Aorta (tissue), 5 donors: ENCODE measurements at places on chromosomes 11 and 22. TPM values are rescaled to one million over a fixed set of nuclear protein-coding genes. Genes with fewer than 3 reads are reported as not detected.

DNA sequence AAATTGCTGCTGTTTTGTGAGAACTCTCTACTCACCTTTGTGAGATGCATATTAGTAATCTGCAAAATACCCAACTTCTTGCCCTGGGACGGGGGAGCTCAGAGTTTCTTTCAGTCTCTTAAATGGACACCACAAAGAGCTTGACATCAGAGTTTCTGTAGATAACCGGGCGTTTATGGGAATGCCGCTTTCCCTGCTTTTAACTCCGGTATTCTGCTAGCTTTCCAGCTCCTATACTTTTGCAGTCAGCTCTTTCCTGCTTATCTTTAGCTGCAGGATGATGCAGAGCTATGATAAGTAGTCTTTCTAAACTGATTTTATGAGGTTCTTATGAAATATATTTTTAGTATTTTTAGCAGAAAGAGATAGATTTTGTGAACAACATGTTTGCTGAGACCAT, 154.6 kb upstream of the SORL1-AS1 start:
- no peak for DNase-seq

- no peak for DNase-seq
These were observed 38.4 kb downstream of the AMBRA1 start for GRCh38 chr11:46555267-46556054.

The KCNK4 gene
- not detected for total RNA-seq

GRCh38 chr22:23754980-23755636, 883 bp upstream of the VPREB3 start:
- no peak for DNase-seq

The LIMK2 gene
- 35.4 TPM for total RNA-seq

- DNase-seq = peak; percentile 21
These were observed 68.9 kb upstream of the SEPTIN5 start for GRCh38 chr22:19645391-19645790.

DNA sequence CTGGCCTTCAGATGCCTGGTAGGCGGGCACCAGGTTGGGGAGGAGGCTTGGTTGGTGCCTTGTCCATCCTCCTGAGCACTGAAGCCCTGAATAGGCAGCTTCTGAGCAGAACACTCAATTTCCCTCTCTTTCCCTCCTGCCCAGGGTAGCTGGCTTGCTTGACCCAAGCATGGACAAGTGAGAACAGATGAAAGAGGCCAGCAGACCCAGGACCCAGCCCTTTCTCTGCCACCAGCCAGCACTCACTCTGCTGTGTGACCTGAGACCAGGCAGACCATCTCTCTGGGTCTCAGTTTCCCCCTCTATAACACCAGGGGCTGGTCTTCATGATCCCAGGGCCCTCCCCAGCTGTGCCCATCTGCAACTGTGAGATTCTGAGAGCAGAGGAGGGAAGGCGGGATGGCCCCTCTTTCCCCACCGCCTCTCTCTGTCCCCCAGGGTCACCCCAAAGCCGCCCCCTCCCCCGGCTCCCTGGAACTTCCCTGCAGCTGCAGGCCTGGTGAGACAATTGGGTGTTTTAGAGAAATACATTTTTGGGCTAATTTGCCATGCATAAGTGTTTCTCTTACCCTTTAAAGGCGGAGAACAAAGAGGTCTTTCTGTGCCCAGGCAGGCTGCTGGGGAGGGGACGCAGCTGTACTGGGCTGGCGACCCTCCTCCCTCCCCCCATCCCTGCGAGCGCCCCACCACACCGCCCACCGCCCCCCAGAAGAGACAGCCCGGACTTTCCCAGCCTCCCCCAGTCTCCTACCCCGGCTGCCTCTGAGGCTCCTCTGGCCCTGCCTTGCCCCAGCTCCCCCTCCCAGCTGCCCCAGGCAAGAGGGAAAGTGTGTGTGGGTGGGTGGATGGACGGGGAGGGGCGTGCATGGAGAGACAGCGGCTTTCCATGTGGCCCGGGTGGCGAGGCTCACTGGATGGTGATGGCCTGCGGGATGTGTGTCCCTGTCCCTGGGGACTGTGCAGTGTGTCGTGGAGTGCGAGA, 30.8 kb upstream of the PICK1 start:
- no peak for DNase-seq

DNA sequence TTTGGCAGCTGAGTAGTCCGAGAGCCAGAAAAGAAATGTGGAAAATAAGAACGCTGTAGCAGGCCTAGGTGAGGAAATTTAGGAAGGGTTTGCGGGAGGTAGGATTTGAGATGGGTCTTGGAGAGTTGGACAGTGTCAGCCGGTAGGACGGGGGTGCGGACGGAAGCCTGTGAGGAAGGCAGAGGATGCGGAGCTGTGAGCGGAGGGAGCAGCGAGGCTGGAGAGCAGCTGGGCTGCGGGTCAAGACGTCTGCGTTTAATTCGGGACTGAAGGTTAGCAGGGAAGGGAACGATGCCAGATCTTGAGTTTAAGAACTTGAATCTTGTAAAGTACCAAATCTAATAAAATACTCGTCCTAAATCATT, 669 bp upstream of the TIGD3 start:
- DNase-seq = no peak

The AGBL2 gene
- 2.0 TPM for total RNA-seq

- DNase-seq = no peak
These were observed 29.2 kb downstream of the GGTLC2 start for GRCh38 chr22:22673628-22674027.

- DNase-seq = no peak
These were observed 62.6 kb downstream of the KIAA1671 start for GRCh38 chr22:25014896-25015755.
